Stimulated activated CD8-positive, alpha-beta memory T cell treated with anti-CD3 and anti-CD28 coated beads, Interleukin-12 subunit alpha, Interleukin-12 subunit beta, amount 100 ng/mL, for 4 hours (primary cell): ENCODE measurements at places on chromosomes 6 and 20.

- no peak for DNase-seq
Measured at GRCh38 chr6:111228094-111228493, 140.8 kb downstream of the SLC16A10 start.

- DNase-seq: no peak
Measured at GRCh38 chr20:51889466-51889865, 87.1 kb upstream of the SALL4 start.

DNA sequence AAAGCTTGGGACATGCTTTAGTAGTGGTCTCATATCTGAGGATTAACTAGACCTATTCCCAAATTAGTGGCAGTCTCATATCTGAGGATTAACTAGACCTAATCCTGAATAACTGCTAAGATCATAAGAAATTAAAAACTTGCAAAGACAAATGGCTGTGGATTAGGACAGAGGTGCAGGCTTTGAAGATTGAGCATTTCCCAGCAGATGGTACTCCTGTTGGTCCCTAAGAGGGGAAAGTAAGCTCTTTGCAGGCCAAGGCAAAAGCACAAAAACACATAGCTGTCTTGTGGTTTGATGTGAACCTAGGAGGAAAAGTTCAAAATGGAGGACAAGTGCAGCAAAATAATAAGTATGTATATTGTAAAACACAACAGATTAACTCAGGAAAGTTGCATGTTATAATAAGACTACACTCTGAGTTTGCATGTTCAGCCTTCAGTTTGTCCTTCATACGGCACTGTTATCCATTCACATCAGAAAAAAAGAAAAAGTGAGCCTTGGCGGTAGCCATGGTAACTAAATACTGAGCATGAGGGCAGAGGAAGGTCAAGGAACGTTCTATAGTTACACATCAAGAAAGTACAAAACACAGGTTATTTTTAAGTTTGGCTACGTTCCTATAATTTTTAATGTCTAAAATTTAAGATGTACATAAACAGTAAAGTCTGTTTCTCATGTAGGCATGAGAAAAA, 62.8 kb downstream of the FILIP1 start:
- no peak for DNase-seq

GRCh38 chr20:982754-983153, 19.4 kb downstream of the RSPO4 start:
- no peak for DNase-seq

DNA sequence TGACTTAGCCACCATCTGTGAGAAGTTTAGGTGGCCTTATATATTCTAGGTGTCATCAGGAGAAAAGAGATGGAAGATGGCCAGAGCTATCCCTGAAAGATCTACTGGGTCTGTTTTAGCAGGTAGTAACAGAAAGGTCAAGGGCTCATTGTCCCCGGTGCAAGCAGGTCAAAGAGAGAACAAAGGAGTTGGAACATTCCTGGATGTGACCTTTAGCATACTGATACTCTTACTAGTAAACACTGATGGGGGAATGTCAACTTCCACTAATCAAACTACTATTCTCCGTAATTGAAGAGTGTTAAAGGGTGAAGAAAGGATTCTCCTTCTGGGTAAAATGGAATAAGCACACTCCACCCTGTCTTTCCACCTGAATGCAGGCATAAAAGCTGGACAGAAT, 4.0 kb upstream of the MCUR1 start:
- DNase-seq: no peak

- DNase-seq: no peak
Measured at GRCh38 chr6:44432726-44433125, 45.2 kb downstream of the CDC5L start.

GRCh38 chr6:1377526-1377925, 11.8 kb upstream of the FOXF2 start:
- no peak for DNase-seq

GRCh38 chr6:98463038-98464000, 371.1 kb upstream of the POU3F2 start:
- no peak for DNase-seq

DNA sequence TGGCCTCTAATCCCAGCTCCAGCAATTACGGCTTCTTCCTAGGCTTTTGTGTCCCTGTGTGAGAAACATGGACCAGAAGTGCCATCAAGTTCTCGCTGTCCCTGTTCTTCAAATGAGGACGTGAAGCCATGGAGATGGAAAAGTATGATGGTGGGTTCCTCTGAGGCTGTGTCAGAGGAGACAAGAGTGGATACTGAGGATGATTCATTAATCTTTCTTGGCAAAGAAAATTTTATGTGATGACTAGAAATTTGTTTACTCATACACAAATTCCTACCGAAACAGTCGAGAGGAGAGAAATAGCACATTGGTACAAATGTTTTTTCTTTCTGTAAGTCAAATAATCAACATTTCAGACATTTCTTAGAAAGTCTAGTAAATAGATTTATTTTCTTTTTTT, 35.0 kb upstream of the PNRC1 start:
- DNase-seq: no peak

- DNase-seq: no peak
Measured at GRCh38 chr6:79277109-79277508, 42.6 kb upstream of the HMGN3 start.
